ENCODE measurements at places on chromosomes 5 and 9. TPM values are rescaled to one million over a fixed set of nuclear protein-coding genes. Genes with fewer than 3 reads are reported as not detected.

SAXO1 gene
- under 0.01 TPM for total RNA-seq

GRAMD2B gene
- total RNA-seq, result 5.3 TPM

NIM1K gene
- 8.5 TPM for total RNA-seq

CDC23 gene
- total RNA-seq, result 36.3 TPM

MYOT gene
- total RNA-seq, result not detected

Measured in parietal lobe (tissue), 2 donors.